GM13977 (cell line): ENCODE measurements at places on chromosomes 2 and 18.

- DNase-seq = no peak
Observed at GRCh38 chr2:191178806-191179514, 28.2 kb upstream of the STAT4 start.

- no peak for DNase-seq
Observed at GRCh38 chr2:238415036-238415764, 11.5 kb upstream of the ASB1 start.

DNA sequence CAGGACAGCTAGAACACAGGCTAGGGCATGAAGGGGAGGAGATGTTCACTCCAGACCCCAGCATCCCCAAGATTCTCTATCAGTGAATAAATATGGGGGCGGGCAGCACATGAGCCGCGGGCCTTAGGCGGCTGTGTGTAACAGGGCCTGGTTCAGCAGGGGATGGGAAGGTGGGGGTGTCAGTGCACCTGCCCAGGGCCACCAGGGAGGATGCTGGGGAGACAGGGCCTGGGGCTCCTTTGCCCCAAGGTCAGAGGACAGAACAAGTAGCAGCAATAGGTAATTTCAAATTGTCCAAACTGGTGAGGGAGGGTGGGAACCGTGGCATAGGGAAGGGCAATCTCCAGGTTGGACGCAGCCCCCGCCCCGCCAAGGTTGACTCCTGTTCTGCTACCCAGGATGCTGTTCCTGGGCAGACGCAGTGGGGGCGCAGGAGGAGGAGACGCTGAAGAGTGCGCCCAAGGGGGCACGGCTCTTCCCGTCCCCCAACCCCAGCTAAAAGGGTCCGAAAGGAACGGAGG lies 16.2 kb downstream of the CYP26B1 start:
- no peak for DNase-seq

GRCh38 chr2:209563453-209563852 lies 139.6 kb downstream of the MAP2 start:
- DNase-seq = no peak

DNA sequence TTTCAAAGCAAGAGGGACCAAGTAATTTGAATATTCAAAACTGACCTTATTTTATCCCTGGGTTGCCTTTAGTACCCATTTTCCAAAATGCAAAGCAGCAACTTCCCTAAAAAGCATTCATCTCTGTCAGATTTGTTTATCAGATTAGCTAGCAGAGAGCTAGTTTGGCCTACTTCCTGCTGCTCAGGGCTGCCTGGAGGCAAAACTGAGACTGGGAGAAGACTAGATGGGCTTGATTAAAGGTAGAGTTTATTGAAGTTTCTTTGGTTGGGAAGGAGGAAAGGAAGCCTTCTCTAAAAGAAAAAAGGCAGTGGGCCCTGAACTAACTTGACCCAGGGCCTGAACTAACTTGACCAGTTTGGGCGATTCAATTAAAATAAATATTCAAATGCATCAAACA lies 426.1 kb upstream of the FAM98A start:
- no peak for DNase-seq
